ENCODE measurements at places on chromosomes 3 and 15.

DNA sequence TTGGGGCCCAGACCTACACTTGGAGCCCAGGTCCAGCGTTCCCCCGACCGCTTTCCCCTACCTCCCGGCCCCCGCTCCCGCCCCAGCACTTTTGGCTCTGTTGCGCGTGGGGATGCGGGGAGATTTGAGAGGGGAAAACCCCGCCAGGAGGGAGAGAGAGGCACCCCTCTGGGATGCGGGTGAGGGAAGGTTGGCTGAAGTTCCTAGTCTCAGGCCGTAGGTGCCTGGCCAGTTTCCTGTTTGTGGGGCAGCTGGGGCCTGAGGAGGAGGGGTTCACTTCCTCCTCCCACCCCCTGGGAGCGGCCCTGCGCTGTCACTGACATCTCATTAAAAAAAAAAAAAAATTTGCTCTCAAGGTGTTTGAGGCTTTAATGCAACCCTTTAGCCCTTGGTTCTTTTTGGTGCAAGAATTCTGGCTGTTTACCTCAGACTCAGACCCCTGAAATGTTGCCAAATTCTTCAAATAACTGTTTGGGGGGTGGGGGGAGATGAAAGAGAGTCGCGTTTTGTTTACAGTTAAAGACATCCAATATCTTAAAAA lies 2.6 kb downstream of the FAM43A start:
- peak; percentile 41 for DNase-seq

DNA sequence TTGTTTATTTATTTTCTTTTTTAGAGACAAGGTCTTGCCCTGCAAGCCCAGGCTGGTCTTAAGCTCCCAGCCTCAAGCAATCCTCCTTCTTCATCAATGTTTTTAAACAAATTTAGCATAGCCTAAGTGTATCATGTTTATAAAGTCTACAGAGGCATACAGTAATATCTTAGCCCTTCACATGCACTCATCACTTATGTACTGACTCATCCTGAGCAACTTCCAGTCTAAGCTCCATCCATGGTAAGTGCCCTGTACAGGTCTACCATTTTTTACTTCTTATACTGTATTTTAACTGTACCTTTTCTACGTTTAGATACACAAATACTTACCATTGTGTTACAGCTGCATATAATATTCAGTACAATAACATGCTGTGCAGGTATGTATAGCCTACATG lies 860.0 kb downstream of the FHIT start:
- peak; percentile 1 for DNase-seq

DNA sequence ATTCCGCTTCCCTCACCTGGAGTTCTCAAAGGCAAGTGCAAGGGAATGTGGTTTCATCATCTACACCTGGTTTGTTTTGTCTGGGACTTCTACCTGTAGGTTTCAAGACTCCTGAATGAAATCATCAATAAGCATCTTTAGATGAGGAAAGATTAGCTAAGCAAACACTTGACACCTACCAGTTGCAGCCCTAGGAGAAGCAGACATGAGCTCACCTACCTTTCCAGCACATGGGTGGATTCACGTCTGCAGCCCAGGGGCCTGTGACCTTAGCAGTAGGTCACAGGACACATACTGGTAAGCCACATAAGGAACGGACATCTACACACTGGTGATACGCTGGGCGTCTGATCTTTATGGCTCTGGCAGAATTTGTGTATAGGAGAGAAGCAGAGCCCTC lies 26.7 kb downstream of the SLCO2A1 start:
- DNase-seq: no peak

DNA sequence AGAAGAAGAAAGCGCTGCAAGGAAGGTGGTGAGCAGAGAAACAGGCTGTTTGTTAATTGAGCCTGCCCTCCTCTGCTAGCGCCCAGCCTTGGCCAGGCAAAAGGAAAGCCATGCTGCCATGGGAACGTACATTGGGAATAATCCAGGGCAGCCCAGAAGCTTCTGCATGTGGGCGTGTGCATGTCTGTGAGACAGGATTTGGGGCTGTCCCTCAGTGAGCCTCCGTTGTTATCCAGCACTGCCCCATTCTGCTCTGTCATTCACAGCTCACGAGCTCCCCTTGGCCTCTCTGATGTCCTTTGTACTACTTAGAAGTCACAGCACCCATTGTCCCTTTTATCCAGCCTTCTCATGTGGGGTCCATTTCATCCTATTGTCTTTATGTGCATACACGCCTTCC lies 239.1 kb upstream of the ROPN1 start:
- no peak for DNase-seq

Measured in M059J (cell line).